ENCODE measurements at places on chromosomes 3 and 15. TPM values are rescaled to one million over a fixed set of nuclear protein-coding genes. Genes with fewer than 3 reads are reported as not detected.

GRCh38 chr3:98086873-98087272 is at the start of gene OR5AC2:
Gene OR5AC2 (plus strand): TSS chr3:98087173. CDS start chr3:98087173, 0 bp downstream.
- DNase-seq: no peak

DNA sequence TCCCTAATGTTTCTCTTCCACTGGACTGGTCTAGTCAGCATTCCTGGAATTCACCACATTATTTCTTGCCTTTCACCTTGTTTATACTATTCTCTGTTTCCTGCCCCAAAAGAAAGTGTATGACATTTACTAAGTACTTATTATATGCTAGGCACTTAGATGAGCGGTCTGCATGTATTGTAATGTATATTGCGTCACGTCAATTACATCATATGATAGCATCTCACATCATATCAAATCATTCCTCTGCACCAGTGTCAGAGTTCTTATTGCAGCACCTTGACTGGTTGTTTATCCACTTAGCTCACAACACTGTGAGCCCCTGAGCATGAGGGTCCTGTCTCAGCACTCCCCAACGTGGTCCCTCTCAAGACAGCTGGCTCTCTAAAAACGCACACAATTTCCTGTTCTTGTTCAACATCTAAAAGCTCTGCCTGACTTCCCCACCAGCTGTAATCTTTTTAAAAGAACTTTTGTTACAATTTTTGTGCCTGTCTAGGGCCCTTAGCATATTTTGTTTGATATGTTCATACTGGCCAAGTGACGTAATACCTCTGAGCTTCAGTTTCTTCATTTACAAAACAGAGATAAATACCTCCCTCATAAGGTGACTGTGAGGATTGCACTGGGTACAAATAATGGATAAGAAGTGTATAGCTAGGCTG is 58.8 kb downstream of the ARHGAP31 start:
- no peak for DNase-seq

GRCh38 chr3:182436547-182436946 is 356.8 kb upstream of the ATP11B start:
- no peak for DNase-seq

The KCNAB1 gene
- total RNA-seq: 31.4 TPM

The C15orf61 gene
- 23.6 TPM for total RNA-seq

DNA sequence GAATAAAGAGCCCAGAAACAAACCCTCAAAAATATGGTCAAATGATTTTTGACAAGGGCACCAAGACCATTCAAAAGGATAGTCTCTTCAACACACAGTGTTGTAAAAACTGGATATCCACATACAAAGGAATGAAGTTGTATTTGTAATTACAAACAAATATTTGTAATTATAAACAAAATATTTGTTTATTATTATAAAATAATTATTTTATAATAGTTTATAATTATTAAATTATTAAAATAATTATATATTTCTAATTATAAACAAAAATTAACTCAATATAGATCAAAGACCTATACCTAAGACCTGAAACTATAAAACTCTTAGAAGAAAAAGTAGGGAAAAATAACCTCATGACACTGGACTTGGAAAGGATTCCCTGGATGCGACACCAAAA is 23.3 kb upstream of the ACAN start:
- DNase-seq: no peak

DNA sequence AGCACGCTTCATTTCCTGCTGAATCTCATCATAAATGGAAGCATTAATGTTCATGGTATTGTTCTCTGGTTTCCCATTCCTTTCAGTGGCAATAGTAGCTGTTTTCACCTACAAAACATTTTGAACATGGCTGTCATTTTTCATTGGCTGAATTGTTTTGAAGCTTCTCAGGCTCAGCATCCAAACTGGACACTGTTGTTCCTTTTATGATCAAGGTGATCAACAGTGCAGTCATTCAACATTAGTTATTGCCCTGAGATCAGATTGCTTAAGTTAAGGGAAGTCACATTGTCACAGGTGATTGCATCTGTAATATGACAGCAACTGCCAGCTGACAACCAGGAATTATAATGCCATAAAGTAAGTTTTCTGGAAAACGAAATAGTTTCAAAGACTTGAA is 46.9 kb downstream of the SATB1 start:
- DNase-seq: no peak

DNA sequence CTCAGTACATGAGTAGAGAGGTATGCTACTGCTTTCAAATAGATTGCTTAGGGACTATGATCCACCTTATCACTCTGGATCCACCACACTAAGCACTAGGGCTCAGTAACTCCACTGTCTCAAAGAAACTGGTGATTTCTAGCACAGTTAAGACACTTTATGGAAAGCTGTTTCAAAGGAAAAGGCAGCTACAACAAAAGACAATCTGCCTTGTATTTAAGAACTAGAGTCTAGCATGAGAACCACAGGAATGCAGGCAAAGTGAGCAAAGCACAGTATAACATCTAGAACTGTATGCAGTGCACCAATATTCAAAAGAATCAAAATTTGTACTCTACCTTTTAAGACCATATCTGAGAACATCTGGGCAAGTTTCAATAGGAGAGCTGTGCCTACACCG is 17.9 kb downstream of the TFRC start:
- DNase-seq: no peak

The TIGIT gene
- not detected for total RNA-seq

DNA sequence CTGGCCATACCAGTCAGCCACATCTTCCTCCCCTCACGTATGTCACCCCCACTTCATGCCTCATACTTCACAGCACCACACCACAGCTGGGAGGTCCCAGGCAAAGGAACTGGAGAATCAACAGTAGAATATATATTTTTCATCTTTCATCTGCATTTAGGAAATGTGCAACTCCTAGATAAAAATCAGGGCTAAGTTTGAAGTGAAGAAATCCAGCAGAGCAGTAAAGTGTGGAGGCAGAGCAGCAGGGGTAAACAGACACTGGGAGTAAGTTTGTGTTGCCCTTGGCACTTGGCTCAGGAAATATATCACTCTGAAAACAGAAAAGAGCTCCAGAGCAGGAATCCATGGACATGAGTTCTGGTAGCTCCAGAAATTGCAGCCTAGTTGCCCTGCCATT is 2.8 kb upstream of the HERC1 start:
- DNase-seq: no peak

DNA sequence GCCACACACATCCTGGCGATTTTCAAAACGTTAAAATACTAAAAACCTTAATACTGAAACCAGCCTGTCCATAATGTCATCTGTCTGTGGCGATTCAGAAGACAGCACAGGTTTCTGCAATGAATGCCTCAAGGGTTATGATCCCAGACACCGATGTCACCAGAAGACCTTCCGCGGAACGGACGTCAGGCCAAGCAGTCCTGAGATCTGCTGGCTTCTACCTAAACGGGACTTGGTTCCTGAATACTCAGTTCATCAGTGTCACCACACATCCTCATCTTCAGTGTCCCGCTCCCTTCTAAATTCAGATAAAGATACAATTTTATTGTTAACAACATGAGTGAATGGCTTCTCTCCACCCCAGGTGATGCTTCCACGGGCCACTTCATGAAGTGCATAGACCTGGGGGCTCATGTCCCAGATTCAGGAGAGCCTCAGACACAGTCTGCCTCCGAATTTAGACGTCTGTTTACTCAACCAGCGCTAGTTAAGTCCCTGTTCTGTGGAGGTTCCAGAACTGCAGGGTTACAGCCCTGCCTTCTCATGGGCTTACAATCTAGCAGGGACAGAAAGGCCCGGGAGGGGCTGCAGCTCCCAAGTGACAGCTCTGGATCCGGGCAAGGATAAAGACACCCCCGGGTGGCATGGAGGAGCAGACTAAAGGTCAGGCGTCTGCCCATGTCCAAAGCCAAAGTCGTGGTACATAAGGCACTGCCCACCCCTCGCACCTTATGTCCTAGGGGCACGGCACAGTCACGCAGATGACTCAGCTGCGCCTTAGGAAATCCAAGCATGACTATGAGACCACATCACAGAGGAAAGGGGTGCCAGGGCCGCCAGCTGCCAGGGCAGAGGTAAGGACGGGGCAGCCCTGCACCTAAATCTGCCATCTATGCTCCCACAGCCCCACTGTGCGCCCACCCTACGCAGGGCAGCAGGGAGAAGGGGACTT is 75.9 kb downstream of the VGLL4 start:
- DNase-seq: no peak

GRCh38 chr3:15815696-15816095 is 17.9 kb upstream of the ANKRD28 start:
- DNase-seq: peak; percentile 19

Data from frontal cortex (tissue), 4 donors.